ENCODE measurements at places on chromosomes 7 and 10.

DNA sequence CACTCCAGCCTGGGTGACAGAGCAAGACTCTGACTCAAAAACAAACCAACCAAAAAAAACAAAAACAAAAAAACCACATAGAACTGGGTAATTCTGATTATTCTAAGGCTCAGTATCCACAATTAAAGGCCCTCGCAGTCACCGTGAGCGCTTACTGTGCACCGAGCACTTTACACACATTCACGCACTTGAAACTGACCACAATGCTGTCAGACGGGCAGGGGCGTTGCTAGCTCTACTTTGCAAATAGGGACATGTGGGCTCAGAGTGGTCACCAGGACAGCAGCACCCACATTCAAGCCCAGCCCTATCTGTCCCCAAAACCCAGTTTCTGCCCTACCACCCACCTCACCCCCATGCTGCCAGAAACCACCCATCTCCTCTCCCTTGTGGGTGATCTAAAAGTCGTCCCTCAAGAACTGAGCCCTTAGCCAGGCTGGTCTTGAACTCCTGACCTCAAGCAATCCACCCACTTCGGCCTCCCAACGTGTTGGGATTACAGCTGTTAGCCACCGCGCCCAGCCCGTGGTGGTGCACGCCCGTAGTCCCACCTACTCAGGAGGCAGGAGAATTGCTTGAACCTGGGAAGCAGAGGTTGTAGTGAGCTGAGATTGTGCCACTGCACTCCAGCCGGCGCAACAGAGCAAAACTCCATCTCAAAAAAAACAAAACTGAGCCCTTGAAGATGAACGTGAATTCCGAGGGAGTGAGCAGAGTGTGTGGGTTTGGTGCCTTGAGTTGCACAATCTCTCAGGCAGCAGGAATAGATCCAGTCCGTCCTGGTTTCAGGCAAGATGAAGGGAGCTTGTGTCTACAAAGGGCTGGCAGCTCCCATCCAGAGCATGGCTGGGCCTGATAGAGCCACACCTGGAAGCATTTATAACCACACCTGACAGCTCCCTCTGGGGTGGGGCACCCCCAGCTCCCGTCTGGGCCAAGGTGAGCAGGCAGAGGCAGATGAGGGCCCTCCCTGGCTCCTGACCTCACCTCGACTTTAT lies 5.4 kb upstream of the HSPB1 start:
- no peak for DNase-seq

DNA sequence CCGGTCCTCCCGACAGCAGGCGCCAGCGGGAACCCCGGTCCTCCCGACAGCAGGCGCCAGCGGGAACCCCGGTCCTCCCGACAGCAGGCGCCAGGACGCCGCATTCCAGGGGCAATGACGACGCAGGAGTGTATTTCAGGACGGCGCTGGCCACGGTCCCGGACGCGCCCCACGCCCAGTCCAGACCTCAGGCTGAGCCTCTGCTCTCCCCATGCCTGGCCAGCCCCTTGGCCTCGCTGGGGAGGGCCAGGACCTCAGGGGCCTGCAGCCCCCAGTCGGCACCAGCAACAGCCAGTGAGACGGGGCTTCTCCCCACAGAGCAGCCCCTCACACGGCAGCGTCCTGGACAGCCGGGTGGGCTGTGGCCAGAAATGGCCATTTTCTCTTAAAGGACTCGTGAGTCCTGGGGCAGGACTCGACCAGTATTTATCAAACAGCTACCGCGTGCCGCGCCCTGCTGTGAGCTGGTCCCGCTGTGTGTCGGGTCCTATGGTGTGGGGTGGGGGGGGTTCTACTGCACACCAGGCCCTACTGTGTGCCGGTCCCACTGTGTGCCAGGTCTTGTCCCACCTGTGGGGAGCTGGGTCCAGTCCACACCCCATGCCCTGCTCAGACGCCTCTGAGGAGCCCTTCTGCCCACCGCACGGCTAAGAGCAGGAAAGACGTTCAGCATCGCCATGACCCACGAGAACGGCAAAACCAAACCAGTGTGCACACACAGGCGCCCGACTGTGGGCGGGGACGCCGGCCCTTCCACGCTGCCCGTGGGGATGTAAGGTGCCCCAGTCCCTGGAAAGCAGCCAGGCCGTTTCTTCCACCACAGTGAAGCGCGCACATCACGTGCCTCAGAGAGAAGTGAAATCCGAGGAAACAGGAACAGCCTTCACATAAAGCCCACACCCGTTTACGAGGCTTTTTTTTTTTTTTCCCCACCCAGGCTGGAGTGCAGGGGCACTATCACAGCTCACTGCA lies 33.3 kb downstream of the GET4 start:
- no peak for DNase-seq

GRCh38 chr10:67612577-67613537 lies 83.1 kb downstream of the CTNNA3 start:
- DNase-seq, result no peak

- no peak for DNase-seq
Measured at GRCh38 chr7:116807011-116807560, 55.3 kb upstream of the CAPZA2 start.

DNA sequence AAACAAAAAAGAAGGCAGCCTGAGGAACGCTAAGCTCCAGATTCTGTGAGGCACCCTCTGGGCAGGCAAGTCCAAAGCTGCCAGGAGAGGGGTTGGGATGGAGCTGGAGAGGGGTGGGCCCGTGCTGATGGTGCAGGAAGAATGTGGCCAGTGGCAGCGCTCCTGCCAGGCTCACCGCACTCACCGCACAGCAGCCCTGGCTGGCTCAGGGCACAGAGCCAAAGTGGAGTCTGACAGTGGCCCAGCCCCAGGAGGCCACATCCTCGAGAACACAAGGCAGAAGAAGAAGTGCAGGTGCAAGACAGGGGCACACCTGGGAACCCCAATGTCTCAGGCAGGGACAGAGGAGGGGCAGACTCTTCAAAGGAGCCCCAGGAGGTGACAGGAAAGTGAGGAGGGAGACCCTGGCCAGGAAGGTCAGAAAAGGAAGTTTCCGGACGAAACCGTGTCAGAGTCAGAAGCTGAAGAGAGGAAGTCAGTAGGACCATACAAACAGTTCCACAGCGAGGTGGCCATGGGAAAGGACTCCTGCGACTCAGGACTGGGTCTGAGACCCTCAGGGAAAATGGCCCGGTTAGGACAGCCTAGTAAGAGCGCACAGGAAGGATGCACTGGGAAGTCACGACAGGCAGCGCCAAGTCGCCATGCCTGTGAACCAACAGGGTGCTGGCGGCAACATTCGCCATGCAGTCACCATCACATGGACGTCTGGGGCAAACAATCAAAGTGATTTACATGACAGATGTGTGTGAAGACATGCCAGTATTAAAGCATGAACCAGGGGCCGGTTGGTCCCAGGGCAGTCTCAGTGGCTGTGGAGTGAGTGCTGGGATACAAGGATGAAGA lies 54.4 kb downstream of the COBL start:
- no peak for DNase-seq

DNA sequence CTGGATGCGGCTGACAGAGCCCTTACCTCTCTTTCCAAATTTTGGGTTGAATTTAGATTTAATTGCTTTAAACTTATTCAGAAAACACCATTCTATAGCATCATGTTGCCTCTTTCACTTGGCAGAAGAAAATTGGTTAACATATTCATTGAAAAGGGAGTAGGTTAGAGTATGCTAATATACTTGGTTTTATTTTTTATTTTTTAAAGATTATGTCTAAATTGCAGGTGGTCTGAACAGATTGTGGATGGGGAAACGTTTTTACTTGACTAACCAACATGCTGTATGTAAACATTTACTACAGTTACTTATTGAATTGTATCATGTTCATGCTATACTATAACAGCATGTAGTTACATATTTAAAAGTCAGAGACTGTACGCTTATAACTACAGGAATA lies 65.6 kb downstream of the DNAH11 start:
- DNase-seq, result no peak

DNA sequence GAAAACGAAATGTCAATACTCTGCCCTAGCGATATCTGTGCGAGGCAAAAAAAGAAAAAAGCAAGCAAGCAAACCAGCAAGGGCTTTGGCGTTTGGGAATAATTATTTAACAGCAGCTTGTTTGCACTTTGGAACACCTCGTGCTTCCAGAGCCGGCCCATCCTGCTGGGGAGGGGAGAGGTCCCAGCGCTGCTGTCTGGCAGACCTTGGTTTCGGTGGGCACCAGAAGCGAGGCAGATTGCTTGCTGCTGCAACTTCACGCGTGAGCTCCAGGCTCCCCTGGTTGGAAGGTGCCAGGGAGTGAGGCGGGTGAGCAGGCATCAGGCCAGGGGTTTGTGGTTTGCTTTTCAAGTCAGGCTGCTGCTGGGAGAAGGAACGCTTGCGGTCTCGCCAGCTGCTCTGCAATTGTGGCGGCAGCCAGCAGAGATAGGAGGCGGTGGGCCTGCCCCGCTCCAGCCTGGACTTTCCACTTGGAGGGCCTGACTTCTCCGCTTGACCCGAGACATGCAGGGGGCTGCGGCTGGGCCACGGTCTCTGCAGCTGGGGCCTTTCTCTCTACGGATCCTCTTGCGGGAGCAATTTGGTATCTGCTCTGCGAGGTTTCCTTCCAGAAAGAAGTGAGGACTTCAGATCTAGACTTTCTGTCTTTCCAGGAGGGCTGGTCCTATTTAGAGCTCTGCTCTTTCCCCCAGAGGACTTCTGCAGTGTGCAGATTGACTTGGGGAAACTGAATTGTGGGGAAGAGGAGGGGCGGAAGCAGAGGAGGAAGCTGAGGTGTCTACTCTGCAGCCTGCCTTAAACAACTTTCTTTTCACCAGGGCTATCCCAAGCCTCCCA lies 131.4 kb downstream of the PRPF18 start:
- no peak for DNase-seq

- DNase-seq, result no peak
Measured at GRCh38 chr10:129949891-129950291, 14.2 kb downstream of the EBF3 start.

- no peak for DNase-seq
Measured at GRCh38 chr10:93026072-93026471, 34.5 kb upstream of the CYP26C1 start.

DNA sequence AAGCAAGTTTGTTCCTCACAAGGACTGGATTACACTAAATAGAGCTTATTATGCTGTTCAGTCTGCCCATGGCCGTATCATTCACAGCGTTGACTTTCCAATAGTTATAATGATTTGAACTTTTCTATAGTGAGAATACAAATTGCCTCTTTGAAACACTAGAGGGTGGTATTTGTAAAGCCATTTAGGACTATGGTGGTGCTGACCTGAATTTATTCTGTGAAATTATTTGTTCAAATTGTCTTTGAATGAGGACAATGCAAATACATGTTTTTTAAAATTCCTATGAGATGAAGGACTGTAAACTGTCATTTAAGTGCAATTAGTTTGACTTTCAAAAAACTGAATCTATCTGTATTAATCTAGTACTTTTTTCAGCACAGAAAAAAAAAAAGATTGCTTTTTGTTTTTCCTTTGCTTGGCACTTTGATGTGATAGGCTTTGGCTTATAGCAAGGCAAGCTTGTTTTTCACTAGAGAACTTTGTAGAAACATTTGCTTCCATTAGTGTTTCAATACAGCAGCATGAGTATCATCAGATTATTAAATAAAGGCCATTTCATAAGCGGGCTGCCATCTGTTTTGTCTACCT lies 122.7 kb upstream of the TMEM229A start:
- DNase-seq, result no peak
